AG08396 (cell line): ENCODE measurements at places on chromosomes 6 and 20.

- DNase-seq = no peak
Measured at GRCh38 chr6:6595952-6596351, 7.4 kb downstream of the LY86 start.

DNA sequence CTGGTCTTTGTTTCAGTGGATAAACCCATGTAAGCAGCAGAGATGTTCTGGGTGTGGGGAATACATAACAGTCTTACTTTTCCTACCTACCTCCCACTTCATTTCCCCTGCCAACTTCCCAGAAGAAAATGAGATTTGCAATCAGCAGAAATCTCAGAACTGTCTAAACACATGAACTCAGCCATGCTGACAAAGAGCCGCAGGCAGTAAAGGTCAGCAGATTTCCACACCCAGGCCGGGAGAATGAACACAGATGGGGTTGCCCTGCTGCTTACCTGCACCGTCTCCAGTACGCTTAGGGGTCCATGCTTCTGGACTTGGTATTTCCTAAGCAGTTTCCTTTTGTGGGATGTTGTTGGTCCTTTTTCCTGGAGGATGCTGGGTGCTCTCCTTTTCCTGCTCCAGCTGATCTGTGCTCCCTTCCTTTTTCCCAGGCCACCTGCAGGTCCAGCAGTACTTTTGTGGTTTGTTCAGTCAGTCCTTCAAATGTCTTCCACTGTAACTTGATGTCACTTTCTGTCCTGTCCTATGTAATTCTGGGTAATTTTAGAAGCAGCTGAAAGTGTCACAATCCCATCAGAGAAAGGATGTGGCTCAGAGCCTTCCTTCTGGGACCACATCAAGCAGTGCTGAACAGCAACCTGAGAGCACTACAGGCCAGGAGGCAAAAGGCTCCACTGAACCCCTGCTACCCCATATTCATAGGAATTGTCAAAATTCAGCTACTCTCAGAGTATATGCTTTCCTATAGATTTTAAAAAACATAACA, 129.0 kb downstream of the CEP57L1 start:
- DNase-seq = no peak

DNA sequence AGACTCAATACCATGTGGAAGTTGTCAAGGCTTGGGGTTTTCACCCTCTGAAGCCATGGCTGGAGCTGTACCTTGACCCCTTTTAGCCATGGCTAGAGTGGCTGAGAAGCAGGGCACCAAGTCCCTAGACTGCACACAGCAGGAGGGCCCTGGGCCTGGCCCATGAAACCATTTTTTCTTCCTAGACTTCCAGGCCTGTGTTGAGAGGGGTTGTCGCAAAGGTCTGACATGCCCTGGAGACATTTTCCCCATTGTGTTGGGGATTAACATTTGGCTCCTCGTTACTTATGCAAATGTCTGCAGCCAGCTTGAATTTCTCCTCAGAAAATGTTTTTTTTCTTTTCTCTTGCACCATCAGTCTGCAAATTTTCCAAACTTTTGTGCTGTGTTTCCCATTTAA, 196.4 kb downstream of the SLC16A10 start:
- DNase-seq = no peak

DNA sequence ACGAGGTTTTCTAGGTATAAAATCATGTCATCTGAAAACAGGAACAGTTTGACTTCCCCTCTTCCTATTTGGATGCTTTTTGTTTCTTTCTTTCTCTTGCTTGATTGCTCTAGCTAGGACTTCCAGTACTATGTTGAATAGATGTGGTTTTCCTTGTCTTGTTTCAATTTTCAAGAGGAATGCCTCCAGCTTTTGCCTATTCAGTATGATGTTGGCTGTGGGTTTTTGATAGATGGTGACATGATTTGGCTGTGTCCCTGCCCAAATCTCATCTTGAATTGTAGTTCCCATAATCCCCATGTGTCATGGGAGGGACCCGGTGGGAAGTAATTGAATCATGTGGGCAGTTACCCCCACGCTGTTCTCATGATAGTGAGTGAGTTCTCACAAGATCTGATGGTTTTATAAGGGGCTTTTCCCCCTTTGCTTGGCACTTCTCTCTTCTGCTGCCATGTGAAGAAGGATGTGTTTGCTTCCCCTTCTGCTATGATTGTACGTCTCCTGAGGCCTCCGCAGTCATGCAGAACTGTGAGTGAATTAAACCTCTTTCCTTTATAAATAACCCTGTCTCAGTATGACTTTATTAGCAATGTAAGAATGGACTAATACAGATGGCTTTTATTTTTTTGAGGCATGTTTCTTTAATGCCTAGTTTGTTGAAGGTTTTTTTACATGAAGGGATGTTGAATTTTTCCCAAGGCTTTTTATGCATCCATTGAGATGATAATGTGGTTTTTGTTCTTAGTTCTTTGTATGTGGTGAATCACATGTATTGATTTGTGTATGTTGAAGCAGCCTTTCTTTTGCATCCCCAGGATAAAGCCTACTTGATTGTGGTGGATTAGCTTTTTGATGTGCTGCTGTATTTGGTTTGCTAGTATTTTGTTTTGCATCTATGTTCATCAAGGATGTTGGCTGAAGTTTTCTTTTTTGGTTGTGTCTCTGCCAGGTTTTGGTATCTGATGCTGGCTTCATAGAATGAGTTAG, 239.1 kb downstream of the THBS2 start:
- DNase-seq = no peak

DNA sequence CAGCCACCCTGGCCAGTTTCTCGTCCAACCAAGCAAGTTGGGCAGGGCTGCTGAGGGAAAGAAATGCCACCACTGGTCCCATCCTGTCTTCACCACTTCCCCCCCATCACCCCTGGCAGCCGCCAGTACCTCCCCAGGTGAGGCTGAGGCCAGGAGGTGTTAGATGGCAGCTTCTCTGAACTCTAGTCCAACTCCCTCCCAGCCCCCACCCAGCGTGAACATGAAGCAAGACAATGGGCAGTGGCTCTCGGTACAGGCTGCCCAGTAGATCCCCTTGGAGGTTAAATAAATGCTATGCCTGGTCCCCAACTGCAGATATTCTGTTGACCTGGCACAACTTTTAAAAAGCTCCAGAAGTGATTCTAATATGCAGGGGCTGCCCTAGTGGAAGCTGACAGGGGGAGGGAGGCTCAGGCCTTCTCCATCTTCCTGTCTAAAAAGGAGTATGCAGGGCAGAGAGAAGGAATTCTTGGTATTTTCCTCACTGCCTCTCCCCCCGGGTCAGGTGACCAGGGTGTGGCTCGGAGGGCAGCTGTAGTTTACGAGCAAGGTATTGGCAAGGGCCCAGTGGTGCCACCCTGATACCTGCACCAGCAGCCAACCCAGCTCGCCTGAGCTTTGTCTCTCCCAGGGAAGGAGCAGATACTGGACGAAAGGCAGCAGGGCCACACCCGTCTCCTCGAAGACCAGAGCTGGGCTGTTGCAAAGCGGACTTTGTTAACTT, 25.7 kb downstream of the KCNK5 start:
- no peak for DNase-seq

- no peak for DNase-seq
Measured at GRCh38 chr20:34995192-34995591, 39.5 kb downstream of the MYH7B start.

DNA sequence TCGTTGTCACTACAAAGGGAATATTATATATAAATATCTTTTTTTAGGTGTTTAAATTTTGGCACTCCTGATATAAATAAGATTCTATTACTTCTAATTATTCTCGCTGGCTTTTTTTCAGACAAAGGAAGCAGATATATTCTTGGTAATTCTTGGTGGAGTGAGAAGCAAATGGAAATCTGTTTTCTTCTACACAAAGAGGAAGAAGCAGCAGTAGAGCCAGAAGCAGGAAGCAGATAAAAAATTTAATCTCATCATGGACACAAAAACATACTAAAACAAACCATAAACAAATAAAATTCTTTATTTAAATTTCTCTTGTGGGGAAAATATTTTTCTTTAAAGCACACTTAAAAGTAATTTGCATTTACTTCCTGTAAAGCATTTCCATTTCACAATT, 3.7 kb upstream of the KIAA0319 start:
- DNase-seq = no peak

GRCh38 chr6:15363164-15363522, 117.3 kb downstream of the JARID2 start:
- DNase-seq = no peak
